ENCODE measurements at places on chromosomes 1 and 21.

- peak; percentile 50 for DNase-seq
Observed at GRCh38 chr1:86714561-86715244, 10.3 kb downstream of the SH3GLB1 start.

DNA sequence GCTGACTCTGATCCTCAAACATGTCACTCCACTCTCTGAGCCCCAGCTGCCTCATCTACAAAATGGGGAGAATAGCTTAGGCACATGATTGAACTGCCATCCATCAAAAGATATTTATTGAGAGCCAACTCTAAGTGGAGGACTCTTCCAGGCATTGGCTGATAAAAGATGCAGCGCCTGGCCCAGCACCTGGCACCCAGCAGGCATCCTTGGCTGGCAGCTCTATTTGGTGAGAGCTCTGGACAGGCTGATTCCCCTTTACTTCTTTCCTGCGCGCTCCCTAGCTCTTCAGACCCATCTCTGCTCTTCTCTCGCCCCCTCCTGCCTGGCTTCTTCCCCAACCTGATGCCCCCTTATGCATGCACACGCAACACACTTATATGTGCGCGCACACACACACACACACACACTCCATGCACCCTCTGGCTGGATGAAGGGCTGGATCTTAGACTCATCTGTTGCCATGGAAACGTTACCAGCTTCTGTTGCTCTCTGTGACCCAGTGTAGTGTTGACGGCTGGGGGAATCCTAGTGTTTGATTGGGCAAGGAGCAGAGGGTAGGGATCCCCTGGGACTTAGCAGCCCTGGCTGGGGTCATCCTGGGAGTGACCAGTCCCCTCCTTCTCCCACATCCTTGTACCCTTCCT, 49.3 kb downstream of the VWA5B1 start:
- no peak for DNase-seq

- DNase-seq: no peak
Observed at GRCh38 chr1:18347559-18347958, 133.2 kb upstream of the KLHDC7A start.

DNA sequence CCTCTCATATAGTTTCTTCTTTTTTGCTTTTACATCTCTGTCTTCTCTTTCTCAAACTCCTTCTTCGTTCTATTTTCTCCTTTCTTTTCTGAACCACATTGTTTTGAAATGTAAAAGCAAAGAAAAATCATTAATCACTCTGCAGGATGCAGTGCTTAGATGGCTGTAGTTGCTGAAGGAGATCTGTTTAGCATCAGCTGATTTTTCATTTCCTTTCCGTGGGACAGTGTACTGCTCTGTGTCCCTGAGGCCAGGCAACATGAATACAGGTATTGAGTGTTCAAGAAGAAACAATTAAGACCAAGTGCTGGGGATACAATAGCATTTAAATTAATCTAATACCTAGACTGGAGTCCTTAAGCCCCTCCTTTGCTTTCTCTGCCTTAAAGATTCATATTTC, 257.2 kb upstream of the SPAG17 start:
- DNase-seq: no peak

GRCh38 chr21:46325073-46325912, 1.3 kb downstream of the PCNT start:
- peak; percentile 20 for DNase-seq

GRCh38 chr1:240258910-240259309, 167.2 kb downstream of the FMN2 start:
- no peak for DNase-seq

DNA sequence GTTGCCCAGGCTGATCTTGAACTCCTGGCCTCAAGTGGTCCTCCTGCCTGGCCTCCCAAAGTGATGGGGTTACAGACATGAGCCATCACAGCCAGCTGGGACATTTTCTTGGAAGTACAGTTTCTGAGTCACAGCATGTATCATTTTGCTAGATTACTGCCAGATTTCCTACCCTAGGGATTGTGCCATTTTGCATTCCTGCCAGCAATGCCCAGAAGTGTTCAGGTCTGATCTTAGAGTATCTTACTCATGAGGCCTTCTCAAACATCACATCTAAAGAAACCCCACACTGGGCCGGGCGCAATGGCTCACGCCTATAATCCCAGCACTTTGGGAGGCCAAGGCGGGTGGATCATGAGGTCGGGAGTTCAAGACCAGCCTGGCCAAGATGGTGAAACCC, 10.2 kb downstream of the BMP8A start:
- DNase-seq: no peak

GRCh38 chr1:53336146-53336545, 8.3 kb upstream of the LRP8 start:
- no peak for DNase-seq

DNA sequence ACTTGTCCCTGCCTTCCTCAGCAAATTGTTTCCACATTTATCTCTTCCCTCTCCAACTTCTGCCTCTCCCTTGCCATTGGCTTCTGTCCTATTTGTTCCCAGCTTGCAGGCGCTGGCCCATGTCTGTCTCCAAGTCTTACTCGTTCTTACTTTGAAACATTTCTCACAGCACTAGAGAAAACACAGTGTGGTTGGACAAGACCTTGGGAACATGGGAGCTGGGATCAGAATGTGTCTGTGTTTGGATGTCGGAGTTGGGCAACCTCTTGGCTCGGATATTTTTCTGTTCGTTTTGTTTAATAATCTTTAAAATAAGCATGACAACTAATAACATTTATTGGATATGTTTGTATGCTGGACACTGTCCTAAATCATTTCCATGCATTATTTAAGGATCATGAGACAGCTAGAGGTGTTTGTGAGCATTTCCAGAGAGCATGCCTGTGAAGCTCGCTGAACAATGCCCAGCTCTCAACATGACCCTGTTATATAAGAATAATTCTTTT, 5.9 kb upstream of the BRWD1 start:
- DNase-seq: no peak

GRCh38 chr1:185595835-185596667, 138.1 kb upstream of the HMCN1 start:
- DNase-seq: peak; percentile 82

DNA sequence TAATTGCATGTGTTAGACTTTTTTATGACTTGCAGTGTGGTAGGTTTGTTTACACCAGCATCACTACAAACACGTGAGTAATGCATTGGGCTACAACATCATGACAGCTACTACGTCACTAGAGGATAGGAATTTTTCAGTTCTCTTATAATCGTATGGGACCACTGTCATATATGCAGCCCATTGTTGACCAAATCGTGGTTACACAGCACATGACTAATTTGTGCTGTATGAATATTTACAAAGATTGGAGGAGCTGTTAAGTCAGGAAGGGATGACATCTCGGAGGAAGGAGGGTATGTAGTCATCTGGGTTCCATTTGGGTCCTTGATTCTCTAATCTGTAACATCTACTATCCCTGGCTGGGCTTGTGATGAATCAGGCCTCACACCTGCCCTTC, 270.9 kb downstream of the TNR start:
- DNase-seq: no peak

GRCh38 chr1:162056043-162056442, 13.4 kb upstream of the NOS1AP start:
- peak; percentile 40 for DNase-seq

GRCh38 chr1:212060632-212061472, 25.3 kb downstream of the DTL start:
- DNase-seq: no peak

DNA sequence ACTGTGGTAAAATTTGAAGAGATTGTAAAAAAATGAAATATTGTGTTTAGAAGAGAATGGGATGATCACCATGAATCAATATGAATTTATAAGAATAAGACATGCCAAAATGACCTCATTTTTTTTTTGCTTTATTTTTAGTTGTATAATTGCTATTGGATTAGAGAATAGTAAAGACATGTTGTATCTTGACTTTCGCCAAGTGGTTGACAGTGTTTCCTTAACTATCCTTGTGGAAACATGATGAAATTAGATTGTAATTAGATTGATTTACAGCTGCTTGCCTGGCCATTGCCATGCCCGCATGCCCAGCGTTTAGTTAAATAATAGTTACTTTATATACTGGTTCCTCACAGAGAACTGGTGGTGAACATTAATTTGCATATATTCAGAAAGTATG, 154.9 kb downstream of the MAGI3 start:
- DNase-seq: no peak

- DNase-seq: no peak
Observed at GRCh38 chr1:22750685-22751051, 40.0 kb downstream of the EPHB2 start.

- DNase-seq: peak; percentile 22
Observed at GRCh38 chr1:154467434-154468102, 34.5 kb upstream of the TDRD10 start.

DNA sequence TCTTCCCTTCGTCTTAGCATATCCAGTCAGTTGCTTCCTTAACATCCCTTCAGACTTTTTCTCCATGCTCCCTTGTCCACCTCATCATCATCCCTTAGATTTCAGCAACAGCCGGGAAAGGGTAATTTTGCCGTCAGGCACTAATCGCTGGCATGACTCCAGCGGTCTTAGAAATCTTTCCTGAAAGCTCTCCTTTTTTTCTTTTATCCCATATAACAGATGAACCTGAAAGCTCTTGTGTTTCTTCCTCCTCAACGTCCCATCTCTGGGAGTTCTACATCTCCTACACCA, 10.4 kb upstream of the BOLA1 start:
- no peak for DNase-seq

DNA sequence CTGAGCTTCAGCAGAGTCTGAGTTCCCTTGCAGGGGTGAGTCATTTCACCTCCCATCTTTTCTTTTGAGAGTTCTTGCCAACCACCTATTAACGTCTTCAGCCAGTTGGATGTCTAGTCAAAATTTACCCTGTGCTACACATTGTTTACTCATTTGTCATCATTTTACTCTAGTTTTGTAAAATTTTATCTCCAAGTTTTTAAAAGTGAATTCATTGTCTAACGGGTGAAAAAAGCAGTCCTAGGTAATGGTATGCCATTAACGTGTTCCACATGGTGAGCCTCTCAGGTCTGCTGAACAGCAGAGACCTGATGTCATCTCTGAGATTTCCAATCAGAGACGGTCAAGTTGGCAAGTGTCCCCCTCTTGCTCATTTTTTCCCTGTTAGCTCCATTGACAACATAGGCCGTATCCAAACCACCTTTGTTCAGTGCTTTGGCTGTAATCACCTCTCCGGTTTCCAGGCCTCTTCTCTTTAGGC, 85.4 kb downstream of the TBX15 start:
- DNase-seq: no peak

- no peak for DNase-seq
Observed at GRCh38 chr21:44415073-44416025, 40.0 kb upstream of the LRRC3 start.

GRCh38 chr1:201955729-201956143, 433 bp downstream of the TIMM17A start:
- DNase-seq: no peak

DNA sequence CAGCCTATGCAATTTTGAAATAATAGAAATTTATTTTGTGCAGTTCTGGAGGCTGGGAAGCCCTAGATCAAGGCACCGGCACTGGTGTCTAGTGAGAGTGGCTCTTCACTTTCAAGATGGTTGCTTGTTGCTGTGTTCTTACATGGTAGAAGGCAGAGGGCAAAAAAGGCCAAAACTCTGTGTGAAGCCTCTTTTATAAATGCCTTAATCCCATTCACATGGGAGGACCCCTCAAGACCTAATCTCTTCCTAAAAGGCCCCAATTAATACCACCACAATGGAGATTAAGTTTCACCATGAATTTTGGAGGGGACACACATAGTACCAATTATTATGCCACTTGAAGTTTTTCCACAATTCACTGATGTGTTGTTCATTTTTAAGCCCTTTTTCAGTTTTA, 21.0 kb downstream of the PRKAB2 start:
- no peak for DNase-seq

DNA sequence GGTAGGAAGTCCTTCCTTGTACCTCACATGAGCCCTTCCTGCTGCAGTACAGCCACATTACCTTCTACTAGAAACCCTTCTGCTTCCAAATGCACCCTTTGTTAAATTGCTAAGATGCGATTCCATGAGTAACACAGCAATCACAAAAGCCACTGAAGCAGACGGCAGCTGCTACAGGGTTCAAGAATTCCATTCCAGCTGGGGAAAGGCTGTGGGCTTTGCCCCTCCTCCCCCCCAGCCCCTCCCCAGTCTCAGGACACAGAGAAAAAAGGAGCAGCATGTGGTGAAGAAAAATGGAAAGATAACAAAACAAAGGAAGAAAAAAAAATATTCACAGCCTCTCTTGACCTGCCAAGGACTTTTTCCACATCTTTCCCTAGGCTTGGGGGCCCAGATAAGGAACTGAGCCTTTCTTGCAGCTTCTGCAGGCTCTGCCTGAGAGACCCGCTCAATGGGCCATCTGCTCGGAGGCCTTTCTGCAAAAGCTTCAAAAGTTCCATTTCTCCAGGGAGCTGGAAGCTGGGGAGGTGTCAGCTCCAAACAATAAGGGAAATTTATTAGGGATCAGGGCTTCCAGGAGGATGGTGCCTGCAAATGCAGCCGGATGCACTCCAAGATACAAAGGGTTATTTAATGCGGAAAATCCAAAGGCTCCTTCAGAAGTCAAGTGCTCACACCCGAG, 72.1 kb downstream of the SYT2 start:
- no peak for DNase-seq

Data from CD4-positive, alpha-beta T cell treated with Interleukin-15 for 4 hours (primary cell).